Activated T-helper 2 cell treated with anti-CD3 and anti-CD28 coated beads, Interferon-gamma antibody, Interleukin-2, Interleukin-4, amounts not matched to agents 10 μg/mL and 5 μg/mL and 100 μg/mL, durations not matched to agents 14 hours and 24 hours and 36 hours (primary cell): ENCODE measurements at places on chromosomes 12 and 14.

GRCh38 chr14:76431538-76431937 lies 55.6 kb downstream of the ESRRB start:
- DNase-seq: no peak

GRCh38 chr12:14769466-14769968 lies 33.8 kb downstream of the WBP11 start:
- peak; percentile 14 for DNase-seq

DNA sequence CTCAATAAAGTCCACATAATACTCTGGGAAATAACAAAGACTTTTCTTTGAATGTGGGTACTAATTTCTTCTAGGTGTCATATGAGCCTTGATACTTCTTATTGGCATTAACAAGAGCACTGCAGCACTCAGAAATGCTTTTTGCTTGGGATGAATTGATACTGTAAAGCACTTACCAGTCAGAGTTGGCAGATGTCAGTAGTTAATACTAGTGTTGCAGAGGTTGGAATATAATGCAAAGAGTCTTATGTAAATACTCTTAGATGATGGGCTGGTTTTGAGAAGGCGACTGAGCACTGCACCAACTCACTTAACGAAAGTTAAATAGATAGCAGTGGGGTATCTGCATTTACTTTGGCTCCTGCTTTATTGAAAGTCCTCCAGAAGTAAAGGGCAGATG lies 25.6 kb upstream of the MBIP start:
- no peak for DNase-seq

GRCh38 chr12:27896419-27896990 lies 76.0 kb downstream of the PTHLH start:
- DNase-seq: no peak

DNA sequence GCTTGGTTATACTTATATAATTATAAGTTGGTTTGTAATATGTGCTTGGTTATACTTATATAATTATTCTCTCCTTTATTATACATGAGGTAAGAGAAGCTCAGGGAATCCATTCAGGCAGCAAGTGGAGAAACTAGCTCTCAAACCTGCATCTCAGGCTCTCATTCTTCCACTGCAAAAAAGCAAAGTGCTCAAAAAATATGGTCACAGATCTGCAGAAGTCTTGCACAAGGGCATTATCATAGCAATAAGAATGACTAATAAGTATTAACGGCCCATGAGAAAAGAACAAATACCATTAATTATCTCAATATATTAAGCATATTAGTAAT lies 476 bp upstream of the TRAFD1 start:
- DNase-seq: no peak

GRCh38 chr14:61566537-61567225 lies 128.6 kb upstream of the HIF1A start:
- no peak for DNase-seq

DNA sequence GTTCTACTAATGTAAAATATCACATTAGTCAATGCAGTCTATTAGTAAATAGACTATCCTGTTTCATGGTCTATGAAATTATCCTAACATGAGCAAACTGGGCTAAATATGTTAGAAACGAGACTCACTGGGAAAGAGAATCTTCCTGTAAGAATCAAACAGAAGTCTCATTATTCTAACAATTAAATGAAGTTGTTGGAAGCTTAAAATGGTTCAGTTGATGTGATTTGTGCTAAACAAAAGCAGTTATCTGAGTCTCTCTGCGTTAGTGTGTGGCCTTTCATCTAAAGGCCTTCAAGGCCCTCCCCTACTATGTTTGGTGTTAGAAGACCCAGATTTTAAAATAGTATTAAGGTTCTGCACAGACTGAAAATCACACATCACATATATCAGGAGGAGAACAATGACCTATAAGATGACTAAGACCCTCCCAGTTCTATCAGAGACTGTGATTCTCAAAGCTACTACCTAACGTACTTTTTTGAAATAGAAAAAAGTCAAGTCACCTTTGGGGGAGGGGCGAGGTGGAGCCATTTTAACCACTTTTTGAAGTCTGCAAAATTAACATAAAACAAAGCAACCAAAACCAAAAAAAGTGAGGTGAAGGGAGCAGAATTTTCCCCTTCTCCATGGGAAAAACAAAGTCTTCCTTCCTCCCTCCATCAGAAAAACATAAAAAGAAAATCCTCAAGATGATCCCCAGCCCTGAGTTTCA lies 82.3 kb downstream of the DENND5B start:
- DNase-seq: no peak
